ENCODE measurements at places on chromosomes 5 and 9.

DNA sequence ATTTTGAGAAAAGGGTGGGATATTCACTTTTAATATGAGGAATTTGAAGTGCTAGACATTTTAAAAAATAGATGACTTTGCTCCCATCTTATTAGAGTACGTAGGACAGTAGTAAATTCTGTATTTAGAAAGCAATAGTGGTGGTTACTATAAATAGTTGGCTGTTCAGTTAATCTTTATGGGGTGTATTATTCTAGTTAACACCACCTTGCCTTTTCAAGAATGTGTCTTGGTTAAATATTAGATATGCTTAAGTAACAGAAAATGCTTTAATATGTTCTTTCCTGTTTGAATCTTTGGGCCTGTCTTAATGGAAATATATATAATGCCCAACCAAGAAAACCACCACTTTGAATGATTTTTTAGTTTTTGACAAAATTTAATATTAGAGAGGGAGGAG, 608.7 kb upstream of the FAM174A start:
- no peak for DNase-seq

- peak; percentile 39 for DNase-seq
Measured at GRCh38 chr9:69121155-69122081, 52.7 kb upstream of the TJP2 start.

DNA sequence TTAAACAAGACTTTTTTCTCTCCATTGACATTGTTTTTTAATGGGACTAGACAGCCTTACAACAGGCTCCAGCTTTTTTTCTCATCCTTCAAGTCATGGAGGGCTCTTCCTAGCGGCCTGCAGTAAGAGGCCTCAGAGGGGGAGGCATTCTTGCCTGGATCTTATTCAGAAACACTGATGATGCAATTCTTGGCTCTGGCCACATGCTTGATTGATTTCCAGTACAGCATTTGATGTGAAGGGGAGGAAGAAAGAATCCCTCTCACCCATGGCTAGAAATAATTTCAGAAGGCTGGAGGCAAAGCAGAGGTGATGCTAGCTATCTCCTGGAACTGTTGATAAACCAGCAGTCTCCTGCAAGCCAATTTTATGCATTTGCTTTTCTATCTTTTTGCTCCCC, 324.8 kb downstream of the PRELID2 start:
- no peak for DNase-seq

DNA sequence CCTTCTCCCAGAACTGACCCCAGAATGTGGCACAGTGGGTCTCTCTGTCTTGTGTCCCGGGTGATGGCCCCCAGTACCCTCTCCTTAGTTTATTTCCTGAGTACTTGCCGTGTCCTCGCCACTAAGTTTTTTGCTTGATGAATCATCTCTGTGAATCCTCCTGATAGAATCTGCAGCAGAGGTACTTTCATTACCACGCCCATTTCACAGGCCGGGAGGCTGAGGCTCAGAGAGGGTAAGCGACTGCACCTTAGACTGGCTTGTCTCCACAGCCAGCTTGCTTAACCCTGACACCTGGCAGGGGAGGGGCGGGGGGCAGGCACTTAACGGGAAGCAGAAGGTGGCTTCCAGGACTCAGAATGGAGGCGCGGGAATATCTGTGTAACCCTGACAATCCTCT, 7.9 kb upstream of the IER5L start:
- no peak for DNase-seq

DNA sequence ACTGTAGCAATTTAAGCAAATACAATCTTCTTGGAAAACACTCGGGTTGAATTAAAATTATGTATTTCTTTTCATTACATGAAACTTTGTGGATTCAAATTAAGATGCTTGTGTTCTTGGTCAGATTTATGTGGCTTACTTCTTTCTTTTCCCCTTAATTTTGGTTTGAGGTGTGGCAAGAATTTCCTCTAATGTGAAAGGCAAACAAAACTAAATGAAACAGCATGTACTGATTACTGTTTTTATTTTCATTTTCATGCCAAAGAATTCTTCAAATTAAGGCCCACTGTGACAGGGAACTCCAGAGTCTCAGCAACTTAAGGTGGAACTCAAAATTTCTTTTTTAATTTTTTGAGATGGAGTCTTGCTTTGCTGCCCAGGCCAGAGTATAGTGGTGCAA, at the start of gene OMD:
Gene OMD (minus strand): TSS at position 132 of the 400 bp plus-strand sequence. CDS start 6,913 bp downstream, outside the sequence.
- no peak for DNase-seq

- DNase-seq: no peak
Measured at GRCh38 chr9:134545543-134546245, 95.9 kb upstream of the COL5A1 start.

GRCh38 chr5:43631182-43631910, 28.4 kb downstream of the NNT start:
- DNase-seq: peak; percentile 58

DNA sequence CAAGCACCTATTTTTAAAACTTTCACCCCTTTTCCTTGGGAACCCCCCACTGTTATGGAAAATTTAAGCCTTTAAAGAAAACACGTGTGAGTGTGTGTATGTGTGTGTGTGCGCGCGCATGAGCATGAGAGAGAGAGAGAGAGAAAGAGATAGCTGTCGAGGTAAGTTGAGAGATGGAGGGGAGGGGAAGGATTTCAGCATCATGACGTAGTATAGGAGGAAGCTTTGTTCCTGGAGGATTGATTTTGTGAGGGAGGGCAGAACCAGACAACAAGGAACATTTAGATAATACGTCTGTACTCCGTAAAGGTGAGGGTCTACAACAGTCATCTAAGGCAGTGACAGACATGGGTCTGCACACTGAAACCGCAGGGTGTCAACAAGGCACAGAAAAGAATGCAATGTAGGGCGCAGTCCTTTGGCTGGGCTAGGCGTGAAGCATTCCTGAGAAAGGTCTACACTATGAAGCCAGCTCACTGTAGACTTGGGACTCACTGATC, 227.7 kb downstream of the SMARCA2 start:
- no peak for DNase-seq

DNA sequence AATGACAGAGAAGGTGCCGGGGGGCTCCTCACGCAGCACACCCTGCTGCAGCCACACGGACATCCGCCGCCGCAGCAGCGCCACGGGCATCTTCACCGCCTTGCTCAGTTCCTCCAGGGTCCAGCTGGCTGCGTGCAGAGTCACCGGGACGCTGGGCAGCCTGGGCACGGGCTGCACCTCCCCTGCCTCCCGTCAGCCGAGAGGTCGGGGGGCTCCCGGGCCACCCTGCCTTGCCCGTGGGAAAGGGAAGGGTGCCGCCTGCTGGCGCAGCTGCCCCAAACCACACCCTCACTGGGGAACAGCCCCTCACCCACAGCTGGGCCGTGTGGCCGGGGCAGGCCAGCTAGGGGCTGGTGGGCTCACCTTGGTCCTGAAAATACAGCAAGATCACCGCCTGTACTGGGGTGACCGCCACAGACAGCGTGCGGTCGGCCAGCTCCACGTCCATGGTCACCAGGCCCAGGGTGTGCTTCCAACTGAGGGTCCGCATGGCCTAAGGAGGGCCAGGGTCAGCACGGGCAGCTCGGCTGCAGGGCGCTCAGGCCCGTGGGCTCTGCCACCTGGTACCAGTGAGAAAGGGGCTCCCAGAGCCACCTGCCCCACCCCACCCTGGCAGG, 3.6 kb upstream of the TMEM210 start:
- no peak for DNase-seq

DNA sequence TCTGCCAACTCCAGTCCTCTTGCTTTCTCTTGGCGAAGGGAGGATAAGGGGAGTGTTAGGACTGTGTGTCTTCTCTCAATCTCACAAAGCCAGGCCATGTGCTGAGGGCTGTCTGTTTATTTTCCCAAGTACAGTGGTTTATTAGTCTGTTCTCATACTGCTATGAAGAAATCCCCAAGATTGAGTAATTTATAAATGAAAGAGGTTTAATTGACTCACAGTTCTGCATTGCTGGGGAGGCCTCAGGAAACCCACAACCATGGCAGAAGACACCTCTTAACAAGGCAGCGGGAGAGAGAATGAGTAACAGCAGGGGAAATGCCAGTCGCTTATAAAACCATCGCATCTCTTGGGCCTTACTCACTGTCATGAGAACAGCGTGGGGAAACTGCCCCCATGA, 36.2 kb upstream of the CKS2 start:
- no peak for DNase-seq

- no peak for DNase-seq
Measured at GRCh38 chr5:154568589-154568988, 90.6 kb upstream of the HAND1 start.

GRCh38 chr5:156735477-156735876, 114.6 kb upstream of the PPP1R2B start:
- no peak for DNase-seq

GRCh38 chr5:157263496-157264090, 2.3 kb upstream of the CYFIP2 start:
- DNase-seq: no peak

GRCh38 chr9:89765211-89765946, 160.6 kb downstream of the GADD45G start:
- no peak for DNase-seq

- DNase-seq: no peak
Measured at GRCh38 chr5:1278216-1278615, 16.7 kb downstream of the TERT start.

GRCh38 chr9:120365386-120365785, 214.6 kb downstream of the CDK5RAP2 start:
- no peak for DNase-seq

GRCh38 chr9:112605518-112605917, 112.4 kb downstream of the INIP start:
- no peak for DNase-seq

DNA sequence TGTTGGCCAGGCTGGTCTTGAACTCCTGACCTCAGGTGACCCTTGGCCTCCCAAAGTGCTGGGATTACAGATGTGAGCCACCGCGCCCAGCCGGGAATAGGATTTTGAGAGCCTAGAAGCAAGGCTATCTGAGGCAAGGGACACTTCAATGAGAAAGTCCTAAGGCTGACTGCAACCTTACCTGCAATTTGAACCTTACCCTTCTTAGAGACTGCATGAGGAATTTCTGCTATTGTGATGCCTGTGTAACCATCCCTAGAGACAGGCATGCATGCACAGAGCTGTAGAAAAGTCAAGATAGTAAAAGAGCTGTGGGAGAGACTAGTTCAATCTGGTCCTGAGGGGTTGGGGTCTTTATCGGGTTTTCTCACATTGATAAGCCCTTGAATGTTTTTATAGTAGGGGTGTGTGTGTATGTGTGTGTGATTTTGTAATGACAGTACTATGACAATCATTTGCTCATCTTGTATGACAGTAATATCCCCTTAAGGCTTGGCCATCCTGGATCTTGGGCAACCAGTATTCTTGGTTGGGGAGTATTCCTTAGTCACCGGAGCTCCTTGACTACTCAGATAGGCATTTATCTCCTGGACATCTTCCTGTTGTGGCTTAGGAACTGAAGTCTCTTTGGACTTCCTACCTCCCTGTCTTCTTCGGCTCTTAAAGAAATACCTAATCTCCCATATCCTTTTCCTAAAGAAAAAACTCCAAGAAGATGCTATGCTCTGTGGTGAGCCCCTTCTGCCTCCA, 11.2 kb downstream of the DNAJB5 start:
- no peak for DNase-seq

- no peak for DNase-seq
Measured at GRCh38 chr9:16100537-16101091, 547.8 kb downstream of the CCDC171 start.

DNA sequence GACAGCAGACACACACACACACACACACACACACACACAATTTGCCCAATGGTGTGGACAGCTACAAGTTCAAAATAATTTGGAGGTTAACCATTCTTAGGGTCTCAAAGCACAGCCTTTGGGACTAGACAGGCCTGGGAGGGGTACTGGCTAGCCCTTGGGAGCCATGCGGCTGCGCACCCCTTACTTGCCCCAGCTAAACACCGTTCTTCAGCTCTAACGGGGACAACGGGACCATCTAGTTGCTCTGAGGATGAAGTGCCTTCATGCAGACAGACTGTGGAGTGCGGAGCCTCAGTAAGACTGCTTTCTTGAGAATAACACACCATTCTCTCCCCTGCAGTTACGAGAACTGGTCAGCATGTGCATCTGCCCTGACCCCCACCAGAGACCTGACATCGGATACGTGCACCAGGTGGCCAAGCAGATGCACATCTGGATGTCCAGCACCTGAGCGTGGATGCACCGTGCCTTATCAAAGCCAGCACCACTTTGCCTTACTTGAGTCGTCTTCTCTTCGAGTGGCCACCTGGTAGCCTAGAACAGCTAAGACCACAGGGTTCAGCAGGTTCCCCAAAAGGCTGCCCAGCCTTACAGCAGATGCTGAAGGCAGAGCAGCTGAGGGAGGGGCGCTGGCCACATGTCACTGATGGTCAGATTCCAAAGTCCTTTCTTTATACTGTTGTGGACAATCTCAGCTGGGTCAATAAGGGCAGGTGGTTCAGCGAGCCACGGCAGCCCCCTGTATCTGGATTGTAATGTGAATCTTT, 64.6 kb downstream of the PSMB7 start:
- DNase-seq: no peak

DNA sequence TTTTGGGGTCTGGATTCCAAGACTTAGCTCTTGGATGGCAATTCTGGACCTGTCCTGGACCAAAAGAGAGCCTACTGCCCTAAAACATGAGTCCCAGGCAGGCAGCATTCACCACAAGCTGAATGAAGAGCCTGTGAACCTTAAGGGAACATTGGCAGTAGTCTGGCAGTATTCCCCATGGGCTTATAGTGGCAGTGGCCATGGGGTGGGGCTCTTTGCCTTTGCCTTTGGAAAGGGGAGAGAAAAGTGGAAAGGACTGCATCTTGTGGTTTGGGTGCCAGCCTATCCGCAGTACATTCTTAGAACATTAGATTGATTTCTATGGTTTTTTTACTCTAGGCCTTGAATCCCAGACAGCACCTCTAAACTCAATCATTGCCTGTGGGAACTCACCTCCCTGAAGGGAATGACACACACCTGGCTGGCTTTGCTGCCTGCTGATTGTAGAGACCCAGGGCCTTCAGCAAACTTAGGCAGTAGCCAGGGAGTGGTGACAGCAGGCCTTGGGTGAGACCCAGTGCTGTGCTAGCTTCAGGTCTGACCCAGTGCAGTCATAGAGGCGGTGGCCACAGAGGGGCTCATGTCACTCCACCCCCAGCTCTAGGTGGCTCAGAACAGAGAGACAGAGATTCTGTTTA, 216.3 kb downstream of the CETN3 start:
- DNase-seq: no peak

DNA sequence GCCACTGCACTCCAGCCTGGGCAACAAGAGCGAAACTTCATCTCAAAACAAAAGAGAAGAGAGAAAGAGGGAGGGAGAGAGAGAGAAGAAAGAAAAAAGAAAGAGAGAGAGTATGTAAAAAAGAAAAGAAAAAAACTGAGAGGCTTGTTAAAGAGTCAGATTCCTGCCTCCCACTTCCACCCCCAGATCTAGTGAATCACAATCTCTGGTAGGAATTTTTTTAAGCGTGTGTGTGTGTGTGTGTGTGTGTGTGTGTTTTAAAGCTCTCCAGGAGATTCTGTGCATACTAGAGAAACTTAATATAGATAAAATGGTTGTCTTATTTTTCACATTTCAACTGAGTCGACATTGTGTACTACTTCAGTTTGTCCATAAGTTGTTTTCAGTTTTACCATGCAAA, 32.0 kb downstream of the SAR1B start:
- DNase-seq: no peak

GRCh38 chr9:36566813-36567221, 5.9 kb upstream of the MELK start:
- DNase-seq: no peak

GRCh38 chr5:78907255-78907891, 77.7 kb downstream of the ARSB start:
- no peak for DNase-seq

All from HEK293T (cell line).